NCI-H187 (cell line): ENCODE measurements at places on chromosomes 6 and 20.

GRCh38 chr20:58542411-58543095 is 27.4 kb upstream of the APCDD1L start:
- DNase-seq, result no peak

GRCh38 chr6:20055916-20056315 is 156.4 kb downstream of the MBOAT1 start:
- no peak for DNase-seq

DNA sequence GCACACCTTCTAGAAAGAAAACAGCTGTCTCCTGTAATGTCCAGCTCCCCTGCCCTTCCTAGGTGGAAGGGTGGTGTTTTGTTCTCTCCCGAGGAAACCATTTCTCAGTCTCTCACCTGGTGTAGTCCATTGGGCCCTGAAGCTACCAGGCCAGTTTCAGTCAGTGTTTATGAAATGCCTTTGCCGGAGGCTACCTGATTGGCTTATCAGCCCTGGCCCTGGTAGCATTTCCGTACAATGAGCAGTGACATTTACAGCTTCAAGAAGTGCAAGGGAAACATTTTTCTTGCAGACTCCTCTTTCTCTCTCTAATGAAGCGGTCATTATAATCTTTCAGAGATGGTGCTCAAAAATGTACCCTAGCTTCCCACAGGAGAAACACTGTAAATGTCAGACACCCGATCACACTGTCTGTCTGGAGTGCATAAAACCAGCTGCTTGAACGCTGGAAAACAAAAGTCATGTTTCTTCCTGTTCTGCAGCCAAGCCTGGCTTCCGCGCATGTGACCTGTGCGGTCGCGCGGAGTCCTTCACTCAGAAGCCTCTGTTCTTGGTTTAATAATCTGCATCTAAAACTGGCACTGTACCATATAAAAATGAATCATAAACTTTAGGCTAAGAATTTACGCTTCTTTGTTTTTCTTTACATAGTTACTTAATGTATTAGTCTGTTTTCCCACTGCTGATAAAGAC is 28.4 kb upstream of the SAYSD1 start:
- no peak for DNase-seq

DNA sequence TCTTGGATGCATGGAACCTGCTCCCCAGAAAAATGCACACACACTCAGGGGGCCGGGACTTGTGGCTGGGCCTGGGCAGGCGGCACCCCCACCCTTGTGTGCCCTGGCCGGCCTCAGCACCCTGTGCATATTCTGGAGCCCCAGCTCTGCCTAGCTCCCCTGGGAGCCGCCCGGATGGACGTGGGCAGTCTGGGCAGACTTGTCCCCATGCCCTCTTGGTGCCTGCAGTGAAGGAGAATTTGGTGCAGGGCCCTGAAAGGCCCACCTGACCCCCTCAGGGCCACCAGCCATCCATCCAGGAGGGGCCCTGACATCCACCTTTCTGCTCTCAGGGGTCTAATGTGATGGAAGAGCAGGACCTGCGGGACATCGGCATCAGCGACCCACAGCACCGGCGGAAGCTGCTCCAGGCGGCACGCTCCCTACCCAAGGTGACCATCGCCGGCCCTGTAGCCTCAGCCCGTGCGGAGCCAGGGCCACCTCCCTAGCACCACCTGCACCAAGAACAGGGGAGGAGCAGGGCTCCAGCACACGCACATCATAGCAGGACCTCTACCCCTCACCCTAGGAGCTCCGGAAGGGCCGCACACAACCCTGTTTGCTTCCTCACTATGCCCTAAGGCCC is 62.8 kb downstream of the TCP11 start:
- DNase-seq, result no peak

DNA sequence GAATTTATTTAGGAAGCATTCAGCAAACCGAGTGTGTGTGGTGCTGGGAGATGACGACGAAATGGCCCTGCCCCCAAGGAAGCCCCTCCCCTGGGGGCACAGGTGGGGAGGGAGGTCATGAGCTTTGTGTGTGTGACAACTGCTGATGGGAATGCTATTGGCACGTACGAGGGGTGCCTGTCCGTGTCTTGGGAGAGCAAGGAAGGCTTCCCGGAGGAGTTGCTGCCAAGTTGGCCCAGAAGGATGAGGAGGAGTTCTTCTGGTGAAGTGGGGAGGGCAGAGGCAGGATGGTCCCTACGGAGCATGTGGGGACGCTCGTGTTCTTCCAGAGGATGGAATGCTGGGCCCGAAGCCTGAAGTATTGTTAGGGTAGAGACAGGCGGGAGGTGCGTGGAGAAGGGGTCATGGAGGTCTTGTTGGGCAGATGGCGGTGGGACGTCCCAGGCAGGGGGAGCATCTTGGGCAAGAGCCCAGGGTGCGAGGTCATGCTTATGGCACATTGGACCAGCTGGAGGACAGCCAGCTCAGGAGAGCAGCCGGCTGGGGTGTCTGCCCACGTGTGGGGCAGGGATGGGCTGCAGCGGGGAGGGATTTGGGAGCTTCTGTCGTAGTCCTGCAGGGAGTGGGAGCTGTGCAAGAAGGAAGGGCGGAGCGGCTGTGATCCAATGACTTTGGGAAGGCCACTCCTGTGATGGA is 46.1 kb downstream of the SYNJ2 start:
- no peak for DNase-seq
